A549 treated with ZK216348 at 1 μM for 4 hours (cell line): ENCODE measurements at places on chromosomes 3 and 15. TPM values are rescaled to one million over a fixed set of nuclear protein-coding genes. Genes with fewer than 3 reads are reported as not detected.

The GAP43 gene
- total RNA-seq = not detected in 5 replicates

The SHC4 gene
- 0.54 to 1.4 TPM (median 0.80 TPM) in 5 replicates for total RNA-seq

The RBP2 gene
- not detected in 5 replicates for total RNA-seq

The CYP1A1 gene
- 1.4 to 2.1 TPM (median 1.8 TPM) in 5 replicates for total RNA-seq

The BRK1 gene
- total RNA-seq = 168 to 188 TPM (median 174 TPM) in 5 replicates

The GRAMD1C gene
- total RNA-seq = 0.23 to 2.3 TPM (median 0.54 TPM) in 5 replicates

The STRA6 gene
- total RNA-seq = 39.9 to 95.5 TPM (median 71.4 TPM) in 5 replicates

The ALCAM gene
- total RNA-seq = 53.8 to 90.1 TPM (median 87.7 TPM) in 5 replicates

The AADAC gene
- total RNA-seq = 14.1 to 19.9 TPM (median 15.7 TPM) in 5 replicates

The VIPR1 gene
- total RNA-seq = 0.47 to 1.0 TPM (median 0.68 TPM) in 5 replicates

The SLC25A26 gene
- 17.0 to 19.3 TPM (median 17.8 TPM) in 5 replicates for total RNA-seq

The ASB14 gene
- total RNA-seq = not detected in 5 replicates

The SLC12A1 gene
- total RNA-seq = not detected in 5 replicates
